ENCODE measurements at places on chromosomes 1 and 21.

DNA sequence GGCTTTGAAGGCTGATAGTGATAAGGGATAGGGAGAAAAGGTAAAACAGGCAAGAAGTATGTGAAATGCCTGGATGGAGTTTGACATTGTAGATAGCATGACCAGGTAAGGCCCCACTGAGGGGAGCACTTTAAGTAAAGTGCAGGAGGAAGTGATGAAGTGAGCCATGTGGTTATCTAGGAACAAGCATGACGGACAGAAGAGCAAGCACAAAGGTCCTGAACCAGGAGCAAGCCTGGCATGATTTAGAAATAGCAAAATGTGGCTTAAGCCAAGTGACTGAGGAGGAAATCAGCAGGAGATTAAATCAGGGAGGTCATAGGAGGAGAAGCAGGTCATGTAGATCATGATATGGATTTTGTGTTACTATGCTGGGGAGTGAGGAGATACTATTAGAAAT, 129.2 kb downstream of the GLUL start:
- no peak for DNase-seq

DNA sequence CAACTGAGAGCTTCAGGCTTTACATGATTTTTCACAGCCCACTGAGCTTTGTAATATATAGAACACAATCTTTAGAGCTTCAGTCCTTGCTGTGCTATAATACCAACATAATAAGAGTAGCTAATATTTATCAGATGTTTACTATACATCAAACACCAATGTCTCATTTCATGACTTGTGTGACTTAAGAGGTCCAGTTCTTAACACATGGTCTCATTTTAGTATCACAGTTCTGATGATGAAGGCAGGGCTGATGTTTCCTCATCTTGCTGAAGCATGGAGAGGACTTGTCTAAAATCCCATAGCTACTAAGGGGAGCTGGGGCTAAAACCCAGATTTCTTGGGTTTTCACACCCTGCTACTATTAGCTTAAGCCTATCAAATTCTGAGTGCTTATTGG, 5.5 kb downstream of the MTR start:
- no peak for DNase-seq

DNA sequence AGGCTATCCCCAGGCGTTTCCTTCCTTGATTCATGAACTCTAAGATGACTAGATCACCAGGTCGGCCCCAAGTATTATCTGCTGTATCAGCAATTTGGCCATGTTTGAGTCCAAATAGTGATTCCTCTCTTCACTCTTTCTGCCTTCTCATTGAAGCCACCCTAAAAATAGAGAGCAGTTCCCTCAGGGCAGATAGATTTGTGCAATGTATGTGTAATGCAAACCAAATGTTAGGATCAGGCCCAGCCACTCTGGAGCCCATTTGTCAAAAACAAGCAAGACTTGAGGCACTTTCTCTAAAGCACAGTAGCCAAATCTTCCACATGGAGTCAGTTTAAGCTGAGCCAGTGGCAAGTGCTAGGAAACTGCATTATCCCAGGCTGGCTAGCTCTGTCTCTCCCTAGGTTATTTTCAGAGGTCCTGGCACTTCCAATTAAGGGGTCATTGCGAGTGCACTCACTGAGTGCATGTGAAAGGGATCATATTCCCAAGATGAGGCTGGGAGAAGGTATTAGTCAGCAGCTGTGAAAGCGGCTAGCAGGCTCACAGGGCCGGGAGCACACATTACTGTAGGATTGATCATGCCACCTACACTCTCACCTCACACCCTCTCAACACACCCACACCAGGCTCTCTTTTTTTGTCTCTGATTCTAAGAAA, 97.9 kb upstream of the RAB3GAP2 start:
- no peak for DNase-seq

- DNase-seq = no peak
Measured at GRCh38 chr1:205344066-205344928, 12.4 kb downstream of the KLHDC8A start.

GRCh38 chr21:38804030-38804788, 1.5 kb upstream of the ETS2 start:
- DNase-seq = peak; percentile 41

DNA sequence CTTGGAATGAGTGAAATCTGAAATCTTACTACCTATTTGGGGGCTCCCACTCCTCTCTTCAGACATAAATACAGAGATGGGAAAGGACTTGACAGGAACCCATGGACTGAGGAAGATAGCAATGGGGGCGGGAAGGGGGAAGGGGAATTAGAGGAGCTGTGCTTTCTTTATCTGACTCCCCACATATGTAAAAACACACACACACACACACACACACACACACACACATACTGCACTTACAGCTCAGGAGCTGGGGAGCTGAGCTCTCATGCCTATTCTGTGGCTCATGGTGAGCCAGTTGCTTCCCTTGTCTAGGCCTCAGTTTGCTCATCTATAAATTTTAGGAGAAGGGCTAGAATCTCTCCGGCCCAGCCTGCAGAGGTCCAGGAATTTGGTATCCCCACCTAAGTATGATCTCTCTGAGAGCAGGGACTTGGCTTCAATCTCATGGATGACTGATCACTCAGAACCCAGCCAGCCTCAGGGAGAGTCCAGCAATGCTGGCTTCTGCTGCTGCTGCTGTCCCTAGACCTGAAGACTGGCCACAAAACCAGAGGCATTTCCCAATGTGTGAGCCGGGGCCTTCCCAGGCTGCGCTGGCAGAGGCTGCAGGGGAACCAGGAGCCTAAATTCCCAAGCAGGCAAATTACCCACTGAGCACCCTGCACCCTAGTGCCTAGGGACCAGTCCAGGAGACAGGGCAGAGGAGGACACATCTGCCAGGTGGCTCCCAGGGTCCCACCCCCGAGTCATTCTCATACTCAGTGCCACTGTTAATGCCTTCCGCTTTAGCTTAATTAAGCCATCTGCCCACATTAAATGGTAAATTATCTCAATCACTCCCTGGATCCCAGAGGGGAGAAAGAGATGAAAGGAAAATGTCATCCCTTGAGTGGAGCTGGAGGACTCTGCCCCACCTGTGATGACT, 57.5 kb upstream of the RBM15 start:
- no peak for DNase-seq

- no peak for DNase-seq
Measured at GRCh38 chr1:54742282-54742681, 22.0 kb downstream of the PARS2 start.

DNA sequence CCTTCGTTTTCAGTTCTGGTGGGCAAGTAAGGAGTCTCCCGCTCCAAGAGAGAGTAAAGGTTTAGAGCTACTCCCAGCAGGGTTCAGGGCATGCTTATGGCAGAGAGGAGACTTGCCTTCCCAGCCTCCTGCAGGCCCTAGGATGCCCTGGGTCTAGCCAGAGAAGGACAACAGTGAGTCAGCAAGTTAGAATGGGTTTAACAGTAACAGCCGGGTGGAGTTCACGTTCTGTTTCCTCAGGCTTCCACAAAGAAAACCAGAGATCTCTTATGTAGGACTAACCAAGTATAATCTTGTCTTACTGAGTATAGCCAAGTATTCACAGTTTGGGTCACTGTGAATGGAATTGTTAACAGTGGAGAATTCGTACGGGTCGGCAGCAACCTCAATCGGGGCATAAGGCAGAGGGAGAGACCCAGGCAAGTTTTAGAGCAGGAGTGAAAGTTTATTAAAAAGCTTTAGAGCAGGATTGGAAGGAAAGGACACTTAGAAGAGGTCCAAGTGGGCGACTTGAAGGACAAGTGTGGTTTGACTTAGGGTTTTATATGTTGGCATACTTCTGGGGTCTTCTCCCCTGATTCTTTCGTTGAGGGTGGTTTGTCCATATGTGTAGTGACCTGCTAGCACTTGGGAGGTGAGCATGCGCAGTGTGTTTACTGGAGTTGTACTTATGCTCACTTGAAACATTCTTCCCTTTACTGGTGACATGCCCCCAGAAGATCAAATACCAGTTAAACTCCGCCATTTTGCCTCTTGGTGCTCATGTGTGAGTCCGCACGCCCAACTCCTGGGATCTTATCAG, 4.5 kb downstream of the OVAAL start:
- peak; percentile 26 for DNase-seq

DNA sequence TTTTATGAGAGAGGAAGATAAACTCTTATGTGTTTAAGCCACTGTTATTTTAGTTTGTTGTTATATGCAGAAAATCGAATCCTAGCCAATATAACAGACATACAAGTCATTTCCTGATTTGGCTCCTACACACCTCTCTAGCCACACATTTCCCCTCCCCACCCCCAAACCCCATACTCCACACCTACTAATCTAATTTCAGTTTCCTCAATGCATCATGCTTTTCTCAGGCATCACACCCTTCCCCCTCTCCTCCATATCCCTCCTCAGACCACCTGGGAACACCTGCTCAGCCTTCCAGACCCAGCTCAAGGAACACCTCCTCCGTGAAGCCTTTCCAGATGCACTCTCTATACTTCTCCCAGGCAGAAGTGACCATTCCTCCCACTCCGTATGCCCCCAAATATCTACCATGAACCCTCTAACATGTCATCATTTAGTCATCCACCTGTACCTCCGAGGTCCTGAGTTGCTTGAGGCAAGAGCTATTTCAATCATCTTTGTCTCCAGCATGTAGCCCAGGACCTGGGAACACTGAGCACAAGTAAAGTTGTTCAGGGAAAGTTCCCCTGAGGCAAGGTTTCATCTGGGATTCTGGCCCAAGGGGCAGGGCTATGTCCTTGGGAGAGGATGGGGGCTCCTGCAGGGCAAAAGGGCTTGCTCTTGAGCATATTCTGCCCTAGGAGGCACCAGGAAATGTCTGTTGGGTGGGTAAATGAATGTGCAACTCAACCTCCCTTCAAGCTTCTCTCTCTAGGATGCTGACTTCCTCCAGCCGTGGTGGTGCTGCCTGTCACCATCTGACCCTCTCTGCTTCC, 126.8 kb downstream of the HIVEP3 start:
- DNase-seq = no peak

DNA sequence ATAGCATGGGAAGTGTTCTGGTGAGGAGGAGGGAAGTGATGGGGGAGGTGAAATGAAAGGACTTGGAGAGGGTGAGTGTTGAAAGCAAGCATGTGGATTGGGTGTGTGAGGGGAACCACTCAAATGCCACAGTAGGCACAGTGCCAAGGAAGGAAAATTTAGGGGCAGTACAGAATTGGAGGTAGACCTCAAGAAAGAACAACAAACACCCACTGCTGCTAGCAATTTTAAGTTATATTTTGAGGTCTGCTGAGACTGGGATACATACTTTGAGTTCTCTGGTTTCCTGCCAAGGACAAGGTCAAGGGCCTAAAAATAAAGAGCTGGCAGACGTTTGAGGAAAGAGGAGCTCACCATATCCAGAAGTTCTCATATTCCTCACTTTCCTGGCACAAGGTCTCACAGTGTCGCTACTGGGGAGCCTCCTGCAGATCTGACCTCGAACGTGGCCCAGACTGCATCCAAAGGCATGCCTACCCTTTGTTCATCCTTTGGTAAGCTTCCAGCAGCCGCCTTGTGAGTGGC, 104.0 kb downstream of the BRINP2 start:
- DNase-seq = no peak

GRCh38 chr1:164757625-164758024, 198.6 kb downstream of the PBX1 start:
- DNase-seq = no peak

DNA sequence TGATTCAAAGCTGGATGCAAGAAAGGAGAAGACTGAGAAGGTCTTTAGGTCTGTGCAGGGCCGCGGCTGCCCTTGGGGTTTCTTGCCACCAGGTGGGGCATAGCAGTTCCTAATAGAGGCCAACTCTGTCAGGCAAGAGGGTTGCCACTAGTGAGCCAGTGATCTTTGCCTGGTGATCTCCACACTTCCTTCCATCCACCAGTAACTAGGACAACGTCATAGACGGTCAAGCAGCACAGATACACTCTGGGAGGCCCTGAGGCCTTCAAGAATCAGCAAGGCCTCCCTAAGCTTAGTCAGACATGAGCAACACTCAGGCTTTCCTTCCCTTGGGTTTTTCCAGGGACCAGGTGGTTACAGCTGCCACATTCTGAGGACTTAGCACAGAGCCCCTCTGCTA, 32.9 kb upstream of the ATP2B4 start:
- DNase-seq = peak; percentile 71

- no peak for DNase-seq
Measured at GRCh38 chr1:48115835-48116234, 106.7 kb upstream of the SLC5A9 start.

DNA sequence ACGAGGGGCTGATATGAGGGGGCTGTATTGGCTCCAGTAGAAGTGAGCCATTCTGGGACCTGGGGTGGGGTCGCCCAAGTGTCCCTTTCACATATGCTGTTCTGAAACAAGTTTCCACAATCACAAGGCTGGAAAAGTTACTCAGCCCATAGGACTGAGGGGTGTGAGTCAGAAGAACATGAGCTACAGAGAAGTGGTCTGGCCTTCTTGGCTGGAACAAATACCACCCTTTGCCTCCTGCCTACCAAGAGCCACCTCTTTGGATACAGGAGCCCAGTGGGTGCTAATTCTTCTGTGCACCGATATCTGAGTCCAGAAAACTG, 42.4 kb downstream of the MEF2D start:
- DNase-seq = no peak

- DNase-seq = peak; percentile 21
Measured at GRCh38 chr1:188670837-188671236, 1806.8 kb downstream of the BRINP3 start.

GRCh38 chr1:173181791-173182190, 25.3 kb downstream of the TNFSF4 start:
- no peak for DNase-seq

GRCh38 chr1:53316766-53317581, 10.9 kb downstream of the LRP8 start:
- DNase-seq = no peak

DNA sequence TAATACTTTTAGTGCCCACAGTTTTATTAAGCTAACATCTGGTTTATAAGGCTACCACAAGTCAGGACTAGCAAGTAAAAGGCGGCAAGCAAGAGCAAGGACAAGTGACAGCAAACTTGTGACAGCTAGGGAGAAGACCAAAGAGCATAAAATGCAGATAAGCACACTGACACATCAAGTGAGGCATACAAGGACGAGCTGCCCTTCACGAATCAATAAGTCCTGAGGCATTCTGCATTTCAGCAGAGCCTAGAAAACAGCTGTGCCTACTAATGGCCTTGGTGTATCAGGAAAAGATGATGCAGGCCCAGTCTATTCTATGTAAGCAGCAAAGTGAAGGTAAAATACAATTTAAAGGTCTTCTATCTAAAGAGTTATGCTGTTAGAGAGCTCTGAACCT, 74.8 kb downstream of the KRTAP19-8 start:
- DNase-seq = no peak

- DNase-seq = peak; percentile 90
Measured at GRCh38 chr1:26913754-26914619, at the start of gene NR0B2. TSS of gene NR0B2 (minus strand) at chr1:26913975. CDS start at chr1:26913940, 35 bp downstream.

Measured in HT-29 (cell line).